ENCODE measurements at places on chromosomes 6 and 20.

DNA sequence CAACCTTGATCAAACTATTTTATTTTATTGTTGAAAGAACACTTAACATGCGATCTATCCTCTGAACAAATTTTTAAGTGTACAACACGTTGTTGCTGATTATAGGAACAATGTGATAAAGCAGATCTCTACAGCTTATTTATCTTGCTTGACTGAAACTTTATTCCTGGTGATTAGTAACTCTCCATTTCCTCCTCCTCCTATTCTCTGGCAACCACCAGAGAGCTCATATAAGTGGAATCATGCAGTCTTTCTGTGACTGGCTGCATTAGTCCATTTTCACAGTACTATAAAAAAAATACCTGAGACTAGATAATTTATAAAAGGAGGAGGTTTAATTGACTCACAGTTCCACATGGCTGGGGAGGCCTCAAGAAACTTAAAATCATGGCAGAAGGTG lies 218.1 kb downstream of the LRFN2 start:
- DNase-seq = no peak

GRCh38 chr20:3431109-3431508 lies 23.6 kb upstream of the DNAAF9 start:
- no peak for DNase-seq

DNA sequence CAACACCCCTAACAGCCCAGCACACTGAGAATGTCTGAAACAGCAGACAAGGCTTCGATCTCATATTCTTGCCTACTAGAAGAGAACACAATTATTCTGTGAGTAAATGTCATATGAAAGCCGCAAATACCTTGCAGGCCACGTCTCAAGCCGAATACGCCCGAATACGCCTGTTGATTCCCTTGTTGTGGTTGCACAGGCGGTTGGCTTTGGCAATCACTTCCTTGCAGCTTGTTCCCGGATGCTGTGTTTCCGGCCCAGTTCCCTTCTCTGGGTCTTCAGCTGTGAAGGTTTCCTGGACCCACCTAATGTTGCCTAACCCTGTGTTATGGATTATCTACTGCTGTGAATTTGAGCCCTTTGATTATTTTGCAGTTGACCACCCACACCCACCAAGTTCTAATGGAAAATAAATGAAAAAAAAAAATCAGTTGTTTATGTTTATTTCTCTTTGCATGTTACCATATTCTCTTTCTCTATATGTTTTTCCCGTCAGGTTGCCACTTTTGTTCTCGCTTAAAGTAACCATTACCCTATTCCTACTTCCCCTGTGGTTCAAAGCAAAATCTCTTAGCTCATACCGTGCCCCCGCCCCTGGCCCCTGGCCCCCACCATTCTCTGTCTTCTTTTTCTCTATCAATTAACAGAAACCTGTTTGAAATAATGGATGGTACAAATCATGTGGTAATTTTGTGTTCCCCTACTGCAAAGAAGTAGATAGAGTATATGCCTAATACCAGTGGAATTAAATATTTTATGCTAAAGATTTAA lies 172.4 kb downstream of the ADGB start:
- peak; percentile 1 for DNase-seq

DNA sequence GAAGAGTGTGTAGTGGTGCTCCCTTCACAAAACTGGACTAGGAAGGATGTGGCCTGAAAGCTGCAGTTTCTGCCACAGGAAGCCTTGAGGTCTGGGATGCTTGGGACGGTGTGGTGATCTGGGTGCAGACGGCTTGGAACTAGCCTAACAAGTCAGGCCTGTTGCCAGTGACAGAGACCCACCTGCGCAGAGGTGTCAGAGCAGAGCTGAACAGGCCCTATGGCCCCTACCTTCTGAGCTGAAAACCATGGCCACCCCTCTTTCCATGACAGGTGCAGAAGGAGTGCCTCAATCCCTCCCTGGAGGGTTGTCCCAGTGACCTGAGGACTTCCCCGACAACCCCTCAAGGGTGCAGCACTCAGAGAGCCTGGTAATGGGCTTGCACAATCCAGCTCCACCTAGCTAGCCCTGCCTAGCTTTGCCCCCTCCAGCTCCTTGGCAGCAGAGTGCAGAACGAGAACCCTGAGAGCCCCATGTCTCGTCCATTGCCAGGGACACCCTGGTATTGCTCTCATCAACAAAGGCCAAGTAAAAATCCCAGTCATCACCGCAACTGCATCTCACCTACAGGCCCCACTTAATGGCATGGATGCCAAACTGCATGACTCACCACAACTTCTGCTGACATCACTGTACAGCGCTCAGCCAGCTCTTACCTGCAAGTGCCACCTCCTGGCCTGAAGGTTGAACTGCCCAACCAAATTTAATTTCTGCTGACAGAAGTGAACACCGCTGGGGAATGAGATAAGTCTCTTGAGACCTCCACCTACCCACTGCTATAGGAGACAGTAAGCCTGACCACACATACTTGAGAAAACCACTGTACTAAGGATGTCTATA lies 563.1 kb downstream of the TFAP2A start:
- no peak for DNase-seq

- DNase-seq = no peak
Observed at GRCh38 chr6:47490676-47491075, 13.1 kb downstream of the CD2AP start.

DNA sequence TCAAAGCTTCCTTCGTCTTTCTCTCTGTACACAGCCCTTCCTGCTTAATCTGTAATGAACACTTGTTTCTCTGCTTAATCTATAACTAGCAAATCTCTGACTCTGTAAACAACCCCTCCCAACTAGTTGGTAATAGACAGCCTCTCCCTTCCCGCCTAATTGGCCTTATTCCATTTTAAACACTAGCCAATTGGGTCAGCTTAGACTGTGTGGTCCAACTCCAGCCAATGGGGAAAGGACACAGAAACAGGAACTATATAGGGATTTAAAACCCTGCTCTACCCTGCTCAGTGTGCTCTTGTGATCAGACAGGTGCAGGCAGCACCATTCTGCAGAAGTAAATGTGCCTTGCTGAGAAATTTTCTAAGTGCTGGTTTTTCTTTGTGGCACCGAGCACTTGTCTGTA lies 18.5 kb downstream of the CHD6 start:
- no peak for DNase-seq

DNA sequence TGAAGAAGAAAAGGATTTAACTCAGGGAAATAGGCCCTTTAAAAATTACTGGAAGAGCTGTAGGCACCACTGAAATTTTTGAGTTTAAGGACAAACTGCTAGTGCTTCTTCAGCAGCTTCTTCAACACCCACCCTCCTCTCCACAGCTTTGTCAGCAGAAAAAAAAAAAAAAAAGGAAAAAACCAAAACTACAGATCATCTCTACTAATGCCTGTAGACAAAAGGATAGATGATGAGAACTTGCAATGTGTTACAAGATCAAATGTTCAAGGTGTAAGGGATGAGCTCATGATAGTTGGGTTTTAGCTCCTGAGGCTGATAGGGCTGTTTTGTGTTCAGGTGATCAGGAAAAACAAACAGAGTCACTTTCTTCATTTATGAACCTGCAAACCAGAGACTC lies 55.2 kb upstream of the PREP start:
- DNase-seq = no peak

DNA sequence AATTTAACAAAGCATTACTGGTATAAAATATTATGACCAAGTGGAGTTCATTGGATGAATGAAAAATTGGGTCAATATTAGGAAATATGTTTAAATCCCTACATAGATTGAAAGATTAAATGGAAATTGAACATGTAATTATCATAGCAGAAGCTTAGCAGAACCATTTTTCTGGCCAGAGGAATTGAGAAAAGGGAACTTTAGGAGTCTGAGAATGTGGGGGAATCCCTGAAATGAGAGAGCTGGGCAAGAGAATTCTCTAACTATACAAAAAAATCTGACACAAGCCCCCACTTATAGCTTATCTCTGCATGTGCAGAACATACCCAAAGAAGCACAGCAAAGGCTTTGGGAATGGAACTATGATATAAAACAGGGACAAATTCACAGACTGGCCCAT lies 67.4 kb upstream of the ARHGAP18 start:
- DNase-seq = no peak
